ENCODE measurements at places on chromosomes 4 and X. TPM values are rescaled to one million over a fixed set of nuclear protein-coding genes. Genes with fewer than 3 reads are reported as not detected.

The RAP2C gene
- 11.9 TPM for total RNA-seq

The GPR173 gene
- 36.0 TPM for total RNA-seq

The TAF7L gene
- 0.31 TPM for total RNA-seq

The NSUN7 gene
- 7.8 TPM for total RNA-seq

The PRRG3 gene
- 15.0 TPM for total RNA-seq

The MSANTD1 gene
- total RNA-seq: 11.0 TPM

The SUPT20HL2 gene
- total RNA-seq: not detected

The SYTL5 gene
- total RNA-seq: 2.2 TPM

The MAD2L1 gene
- total RNA-seq: 9.4 TPM

The IQCM gene
- total RNA-seq: not detected

The PDZD4 gene
- total RNA-seq: 151 TPM

The MAGEA4 gene
- total RNA-seq: not detected

The JCHAIN gene
- total RNA-seq: not detected

The REPS2 gene
- 24.4 TPM for total RNA-seq

The CFAP99 gene
- not detected for total RNA-seq

The TMPRSS11D gene
- total RNA-seq: not detected

The XKRX gene
- total RNA-seq: not detected

Data from parietal lobe (tissue), 2 donors.